ENCODE measurements at places on chromosomes 3 and 15.

DNA sequence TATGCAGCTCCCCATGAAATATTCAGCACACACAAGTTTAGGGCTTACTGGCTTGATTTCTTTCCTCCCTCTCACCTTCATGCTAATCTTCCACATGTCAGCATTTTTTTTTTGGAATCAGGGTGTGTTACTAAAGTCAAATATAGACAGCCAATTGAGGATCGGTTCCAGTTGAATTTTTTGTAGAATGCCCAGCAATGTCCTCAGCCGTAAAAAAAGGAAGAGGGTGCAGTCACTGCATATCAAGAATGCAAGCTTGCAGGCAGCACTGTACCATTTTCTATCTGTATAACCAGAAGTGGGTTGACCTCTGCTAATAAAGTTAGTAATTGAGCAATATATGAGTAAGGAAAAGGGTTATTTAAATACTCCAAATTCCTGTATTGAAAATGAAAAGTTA lies 51.4 kb upstream of the CHMP2B start:
- DNase-seq = no peak

DNA sequence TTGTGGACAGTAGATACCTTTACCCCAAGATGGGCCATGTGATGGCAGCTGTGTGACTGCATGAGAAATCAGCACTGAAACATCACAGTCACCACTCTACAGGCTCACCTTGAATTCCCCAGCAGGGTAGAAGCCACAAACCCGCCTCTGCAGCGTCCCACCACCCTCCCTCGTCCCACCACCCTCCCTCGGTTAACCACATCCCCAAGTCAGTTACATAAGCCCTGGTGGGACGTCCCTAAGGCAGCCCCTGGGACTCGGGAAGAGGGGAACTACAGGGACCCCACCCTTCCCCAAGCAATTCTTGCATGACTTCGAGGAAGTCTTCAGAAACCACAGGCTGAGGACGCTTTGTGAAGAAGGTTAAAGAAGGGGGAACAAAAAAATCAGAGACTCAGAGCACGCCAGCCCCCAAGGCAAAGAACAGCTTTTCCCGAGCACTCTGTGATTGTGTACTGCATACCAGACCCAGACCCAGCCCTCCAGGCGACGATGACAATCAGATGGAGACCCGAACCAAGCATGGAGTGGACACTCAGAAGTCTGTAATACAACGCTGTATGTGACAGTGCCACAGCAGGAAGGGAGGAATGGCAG lies 60.5 kb downstream of the SH3BP5 start:
- DNase-seq = no peak

GRCh38 chr3:81063896-81064295 lies 697.5 kb downstream of the GBE1 start:
- no peak for DNase-seq

GRCh38 chr3:58102390-58102750 lies 94.1 kb downstream of the FLNB start:
- no peak for DNase-seq

DNA sequence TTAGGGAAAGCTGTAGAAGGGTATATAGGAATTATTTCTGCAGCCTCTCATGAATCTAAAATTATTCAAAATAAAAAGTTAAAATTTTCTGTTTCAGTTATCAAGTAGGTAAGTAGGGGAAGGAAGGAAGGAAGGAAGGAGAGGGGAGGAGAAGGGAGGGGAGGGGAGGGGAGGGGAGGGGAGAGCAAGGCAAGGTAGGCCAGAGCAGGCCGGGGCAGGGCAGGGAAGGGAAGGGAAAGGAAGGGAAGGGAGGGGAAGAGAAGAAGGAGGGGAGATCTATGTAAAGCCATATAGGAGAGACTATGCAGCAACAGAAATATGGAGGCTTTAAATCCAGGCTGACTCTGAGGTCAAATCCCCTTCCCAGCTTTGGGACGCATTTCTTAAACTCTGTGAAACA lies 38.3 kb upstream of the BOC start:
- no peak for DNase-seq

GRCh38 chr3:185824051-185825005 lies 514 bp downstream of the IGF2BP2 start:
- no peak for DNase-seq

DNA sequence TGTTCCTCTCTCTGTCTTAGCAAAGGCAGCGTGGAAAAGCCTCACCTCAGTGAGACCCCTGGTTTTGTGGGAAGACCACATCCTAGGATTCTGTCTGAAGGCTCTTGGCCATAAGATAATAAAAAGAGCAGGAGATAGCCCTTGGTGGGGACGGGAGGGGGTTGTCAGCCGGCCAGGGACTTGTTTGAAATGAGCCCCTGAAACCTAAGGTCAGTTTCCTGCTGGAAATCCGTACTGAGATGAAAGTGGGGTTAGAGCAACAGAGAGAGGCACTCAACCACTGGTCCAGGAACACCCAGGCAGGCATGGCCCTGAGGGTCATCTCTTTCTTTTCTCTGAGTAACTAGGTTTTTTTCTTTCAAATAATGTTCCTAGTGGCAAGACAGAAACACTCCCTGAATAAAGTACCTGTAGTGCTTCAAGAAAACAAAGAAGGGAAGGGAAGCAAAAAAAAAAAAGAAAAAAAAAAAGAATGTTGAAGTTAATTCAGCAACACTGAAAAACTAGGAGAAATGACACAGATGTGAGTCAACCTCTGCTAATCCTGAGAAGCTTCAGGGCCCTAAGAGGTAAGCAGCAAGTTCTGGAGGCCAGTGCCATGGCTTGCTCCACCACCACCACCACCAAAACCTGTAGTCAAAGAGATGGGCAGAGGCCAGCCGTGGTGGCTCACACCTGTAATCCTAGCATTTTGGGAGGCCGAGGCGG lies 3.2 kb downstream of the ITGB5 start:
- no peak for DNase-seq

- DNase-seq = no peak
These were observed 2.3 kb downstream of the EIF2AK4 start for GRCh38 chr15:39936187-39936586.

GRCh38 chr15:45729141-45729540 lies 94.3 kb downstream of the SQOR start:
- DNase-seq = no peak

GRCh38 chr3:45546716-45547701 lies 47.5 kb upstream of the LIMD1 start:
- peak; percentile 97 for DNase-seq

- DNase-seq = no peak
These were observed 44.6 kb downstream of the CMTM6 start for GRCh38 chr3:32457971-32458471.

- DNase-seq = no peak
These were observed 155.0 kb upstream of the GPR149 start for GRCh38 chr3:154584974-154585373.

GRCh38 chr3:113660896-113661295 lies 35.5 kb downstream of the USF3 start:
- no peak for DNase-seq

DNA sequence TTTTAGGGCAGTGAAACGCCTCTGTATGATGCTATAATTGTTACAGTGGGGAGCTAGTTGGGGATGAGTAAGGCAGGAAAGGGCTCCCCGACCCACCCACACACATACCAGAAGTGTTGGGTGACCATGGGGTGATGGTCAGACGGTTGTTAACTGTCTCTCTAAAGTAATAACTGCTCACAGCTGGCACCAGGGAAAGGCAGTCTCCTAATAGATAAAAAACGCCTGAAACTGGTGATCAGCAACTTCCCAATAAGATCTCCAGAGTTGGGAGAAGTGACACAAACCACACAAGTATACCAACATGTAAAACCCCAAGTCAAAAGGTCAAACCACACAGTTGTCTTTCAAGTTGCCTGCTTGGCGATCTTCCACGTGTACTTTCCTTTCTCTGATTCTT lies 346.5 kb upstream of the CNTN4 start:
- no peak for DNase-seq

DNA sequence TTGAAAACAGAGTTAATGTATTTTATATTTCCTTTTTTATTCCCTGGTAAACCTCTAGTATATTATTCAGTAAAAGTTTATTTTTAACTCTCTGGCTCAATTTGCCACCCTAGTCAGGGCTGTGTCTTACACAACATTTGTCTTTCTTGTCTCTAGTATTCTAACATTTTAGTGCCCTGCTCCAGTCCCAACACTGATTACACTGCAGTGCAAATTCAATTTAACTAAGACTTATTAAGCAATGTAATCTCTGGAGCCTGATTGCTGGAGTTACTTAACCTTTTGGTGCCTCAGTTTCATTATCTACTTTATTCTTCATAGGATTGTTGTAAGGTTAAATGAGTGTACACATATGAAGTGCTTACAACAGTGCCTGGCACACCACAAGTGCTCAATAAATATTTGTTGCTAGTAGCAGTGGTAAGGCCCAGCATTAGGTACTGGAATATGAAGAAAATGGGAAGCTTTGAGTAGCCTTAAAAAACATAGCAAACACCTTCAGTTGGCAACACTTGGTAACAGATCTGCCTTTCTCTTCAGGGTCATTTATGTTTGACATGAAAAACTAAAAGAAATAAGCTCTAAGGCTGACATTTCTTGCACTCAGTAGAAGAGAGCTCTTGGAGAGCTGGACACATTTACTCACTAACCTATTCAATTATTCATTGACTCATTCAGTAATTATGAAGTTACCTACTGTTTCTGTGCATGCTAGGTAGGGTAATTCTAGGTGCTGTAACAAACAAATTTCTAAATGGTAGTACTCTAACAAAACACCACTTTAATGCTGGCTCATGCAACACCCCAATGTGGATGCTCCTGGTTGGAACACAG lies 364.5 kb upstream of the EPHA3 start:
- DNase-seq = no peak

GRCh38 chr15:96307856-96308394 lies 22.6 kb upstream of the NR2F2 start:
- DNase-seq = no peak
